ENCODE measurements at places on chromosomes 12 and 14.

- DNase-seq, result no peak
Measured at GRCh38 chr12:1047898-1048660, 57.1 kb downstream of the ERC1 start.

- no peak for DNase-seq
Measured at GRCh38 chr14:31357279-31357678, 63.1 kb downstream of the HEATR5A start.

DNA sequence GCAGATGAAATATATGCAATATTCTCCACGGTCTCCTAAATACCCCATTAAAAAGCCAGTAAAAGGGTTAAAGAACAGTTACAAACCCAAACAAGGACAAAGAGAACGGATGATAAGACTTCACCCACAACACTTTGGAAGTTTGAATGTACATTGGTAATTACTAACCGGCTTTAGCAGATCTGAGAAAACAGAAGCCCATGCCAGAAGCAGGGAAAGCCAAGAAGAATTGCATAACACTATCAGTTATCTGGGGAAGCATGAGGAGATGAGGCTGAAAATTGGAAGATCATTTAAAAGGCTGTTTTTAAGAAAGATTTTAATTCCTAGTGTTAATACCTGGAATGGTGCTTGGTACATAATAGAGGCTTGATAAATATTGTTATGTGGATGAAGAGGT is 55.6 kb upstream of the MYBPC1 start:
- no peak for DNase-seq

DNA sequence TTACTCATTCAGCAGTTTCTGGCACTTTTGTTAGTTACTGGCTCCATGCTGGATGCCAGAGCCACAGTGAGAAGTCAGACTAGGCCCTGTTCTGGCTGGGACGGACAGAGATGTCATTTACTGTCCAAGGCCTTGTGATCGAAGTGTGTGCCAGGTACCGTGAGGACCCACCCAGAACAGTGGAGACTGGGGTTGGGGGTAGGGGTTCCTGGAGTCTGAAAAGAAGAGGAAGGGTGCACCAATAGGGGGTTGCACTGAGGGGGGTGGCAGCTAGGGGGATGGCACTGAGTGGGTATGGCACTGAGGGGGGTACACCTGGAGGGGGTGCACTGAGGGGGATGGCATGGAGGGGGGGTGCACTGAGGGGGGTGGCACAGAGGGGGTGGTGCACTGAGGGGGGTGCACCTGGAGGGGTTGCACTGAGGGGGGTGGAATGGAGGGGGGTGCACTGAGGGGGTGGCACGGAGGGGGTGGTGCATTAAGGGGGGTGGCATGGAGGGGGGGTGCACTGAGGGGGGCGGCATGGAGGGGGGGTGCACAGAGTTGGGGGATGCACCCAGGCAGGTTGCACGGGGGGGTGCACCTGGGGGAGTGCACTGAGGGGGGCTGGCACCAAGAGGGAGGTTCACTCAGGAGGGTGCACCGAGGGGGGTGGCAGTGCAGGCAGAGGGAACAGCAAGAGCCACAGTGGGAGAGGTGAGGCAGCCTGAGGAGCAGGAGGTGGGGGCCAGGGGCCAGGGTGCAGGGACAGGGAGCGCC is 10.6 kb upstream of the CYP46A1 start:
- DNase-seq, result no peak

GRCh38 chr12:1504895-1505311 is 89.5 kb downstream of the FBXL14 start:
- DNase-seq, result no peak

DNA sequence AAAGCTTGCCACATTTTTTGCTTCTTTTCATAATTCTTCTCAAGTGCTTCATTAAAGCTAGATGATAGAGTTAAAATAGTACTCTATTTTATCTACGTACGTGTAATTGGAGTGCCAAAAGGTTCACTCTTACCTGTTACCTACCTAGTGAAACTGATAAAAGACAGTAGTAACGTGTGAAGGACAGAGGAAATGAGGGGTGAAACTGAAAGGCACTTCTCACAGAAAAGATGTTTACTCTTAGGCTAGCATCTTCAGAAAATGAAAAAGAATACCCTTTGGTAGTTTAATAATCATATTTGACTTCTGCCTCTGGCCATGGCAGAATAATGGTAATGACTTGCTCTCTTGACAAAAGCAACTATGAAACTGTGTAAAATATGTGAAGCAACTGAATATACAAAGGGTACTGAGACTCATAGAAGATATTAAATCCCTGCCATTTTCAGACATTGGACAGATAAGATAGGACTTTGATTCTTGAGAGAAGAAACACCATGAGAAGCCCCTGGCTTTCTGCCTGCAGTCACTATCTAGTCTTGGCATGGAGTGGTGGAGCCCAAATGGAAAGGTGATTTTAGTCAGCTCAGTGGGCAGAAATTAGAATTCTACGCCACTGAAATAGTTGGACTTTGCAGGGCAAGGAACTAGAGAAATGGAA is 6.3 kb upstream of the EVL start:
- DNase-seq, result no peak
